Activated CD4-positive, alpha-beta memory T cell treated with anti-CD3 and anti-CD28 coated beads for 36 hours (primary cell): ENCODE measurements at places on chromosomes 13 and 19.

DNA sequence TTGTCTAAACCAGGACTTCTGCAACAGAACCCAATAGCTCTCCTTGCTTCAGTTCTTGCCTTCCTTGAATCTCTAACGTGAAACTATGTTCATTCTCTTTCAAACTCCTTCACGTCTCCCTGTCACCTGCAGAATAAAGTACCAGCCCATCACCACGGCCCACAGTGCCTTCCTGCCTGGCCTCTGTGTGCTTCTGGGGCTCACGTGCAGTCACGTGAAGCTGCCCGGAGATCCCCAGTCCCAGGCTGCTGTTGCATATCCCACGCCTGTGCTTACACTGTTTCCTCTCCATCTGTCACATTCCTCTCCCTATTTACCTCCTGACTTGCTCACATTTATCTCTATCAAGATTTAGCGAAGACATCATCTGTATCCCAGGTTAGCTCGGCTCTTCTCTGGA lies 102.8 kb downstream of the STARD13 start:
- no peak for DNase-seq

- DNase-seq, result peak; percentile 36
These were observed 47.9 kb upstream of the MYCBP2 start for GRCh38 chr13:77374786-77375185.

DNA sequence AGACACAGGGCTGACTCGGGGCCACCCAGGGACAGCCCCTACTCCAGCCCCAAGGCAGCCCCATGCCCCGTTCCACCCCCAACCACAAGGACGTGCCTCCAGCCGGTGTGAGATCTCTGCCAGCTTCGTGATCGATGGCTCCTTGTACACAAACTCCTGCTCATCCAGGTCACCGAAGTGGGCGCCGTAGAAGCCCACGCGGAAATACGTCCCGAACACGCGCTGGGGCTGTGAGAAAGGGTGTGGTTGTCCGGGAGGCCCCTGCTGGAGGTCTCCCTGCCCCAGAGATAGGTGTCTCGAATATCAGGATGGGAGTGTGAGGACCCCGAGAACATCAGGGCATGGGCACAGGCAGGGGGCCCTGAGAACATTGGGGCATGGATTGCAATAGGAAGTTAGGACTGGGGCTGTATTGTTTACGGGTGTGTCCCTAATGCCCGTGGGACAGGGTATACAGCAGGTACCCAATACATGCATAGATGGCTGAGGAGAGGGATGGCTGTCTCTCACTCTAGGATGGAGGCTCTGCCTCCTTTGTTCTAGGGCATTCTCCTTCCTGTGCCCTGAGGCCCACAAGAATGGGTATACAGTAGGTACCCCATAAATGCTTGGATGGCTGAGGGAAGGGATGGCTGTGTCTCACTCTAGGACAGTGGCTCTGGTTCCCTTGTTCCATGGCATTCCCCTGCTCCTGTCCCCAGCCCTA lies 5.3 kb upstream of the KANK2 start:
- no peak for DNase-seq

- no peak for DNase-seq
These were observed 777.4 kb upstream of the PCDH9 start for GRCh38 chr13:68007576-68007975.

GRCh38 chr19:13629687-13630357 lies 123.5 kb upstream of the CACNA1A start:
- DNase-seq, result peak; percentile 11
